Liver (tissue), 10 donors: ENCODE measurements at places on chromosomes 1 and 21.

DNA sequence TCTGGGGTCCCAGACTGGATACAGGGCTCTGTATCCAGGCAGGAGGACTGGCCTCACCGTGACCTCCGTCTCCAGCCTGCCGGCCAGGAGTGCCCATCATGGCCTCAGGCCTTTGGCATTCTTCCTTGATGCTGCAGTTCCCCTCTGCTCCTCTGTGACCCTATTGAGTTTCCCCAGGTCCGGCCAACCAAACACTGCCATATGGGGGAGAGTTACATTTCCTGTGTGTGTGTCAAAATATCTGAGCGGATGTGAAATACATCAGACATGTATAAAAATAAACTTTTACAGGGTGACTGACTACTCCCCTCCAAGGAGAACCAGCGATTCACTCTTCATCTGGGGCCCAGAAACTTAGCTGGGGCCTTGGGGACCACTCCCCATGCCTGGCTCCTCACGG, 10.2 kb upstream of the UBL4B start:
- DNase-seq, result no peak

DNA sequence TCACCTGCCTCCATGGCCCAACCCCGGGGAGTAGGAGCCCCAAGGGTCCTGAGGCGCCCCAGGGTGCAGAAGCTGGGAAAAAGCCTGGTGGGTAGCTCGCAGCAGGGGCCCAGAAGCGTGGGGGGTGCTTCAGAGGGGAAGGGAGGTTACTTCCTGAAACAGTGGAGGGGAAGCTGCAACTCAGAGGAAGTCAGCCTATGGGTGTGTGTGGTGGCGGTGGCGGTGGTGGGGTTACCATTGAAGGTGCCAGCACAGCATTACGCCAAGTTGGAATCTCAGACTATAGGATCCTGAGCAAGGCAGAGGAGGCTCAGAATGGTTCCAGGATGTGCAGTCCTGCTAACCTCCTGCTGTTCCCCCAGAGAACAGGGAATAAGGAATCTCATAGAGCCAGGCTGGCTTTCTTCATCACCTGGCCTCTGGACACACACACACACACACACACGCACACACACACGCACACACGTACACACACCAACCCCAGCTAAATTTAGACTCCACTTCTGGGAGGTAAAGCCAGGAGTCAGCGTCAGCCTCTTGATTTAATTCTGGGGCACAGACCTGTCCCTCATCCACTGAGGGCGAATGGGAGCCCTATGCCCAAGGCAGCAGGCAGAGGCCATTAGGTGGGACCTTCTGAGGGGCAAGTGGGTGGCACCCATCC, 1.3 kb downstream of the DENND4B start:
- DNase-seq, result no peak

- DNase-seq, result no peak
Measured at GRCh38 chr1:225493591-225494246, 65.9 kb upstream of the LBR start.

DNA sequence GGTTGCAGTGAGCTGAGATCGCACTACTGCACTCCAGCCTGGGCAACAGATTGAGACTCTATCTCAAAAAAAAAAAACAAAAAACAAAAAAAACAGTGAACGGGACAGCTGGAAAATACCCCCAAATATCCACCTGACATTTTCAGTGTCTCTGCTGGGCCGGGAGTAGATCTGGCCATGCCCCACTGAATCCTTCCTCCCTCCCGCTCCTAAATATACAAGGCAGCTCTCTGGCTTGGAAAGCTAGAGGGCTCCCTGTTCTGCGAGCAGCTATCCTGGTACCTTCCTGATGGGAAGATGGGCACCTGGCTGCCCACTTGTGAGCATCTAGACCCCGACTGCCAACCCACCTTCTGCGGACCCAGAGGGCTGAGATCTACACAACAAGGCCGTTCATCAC, 21.4 kb downstream of the SPSB1 start:
- DNase-seq, result no peak

DNA sequence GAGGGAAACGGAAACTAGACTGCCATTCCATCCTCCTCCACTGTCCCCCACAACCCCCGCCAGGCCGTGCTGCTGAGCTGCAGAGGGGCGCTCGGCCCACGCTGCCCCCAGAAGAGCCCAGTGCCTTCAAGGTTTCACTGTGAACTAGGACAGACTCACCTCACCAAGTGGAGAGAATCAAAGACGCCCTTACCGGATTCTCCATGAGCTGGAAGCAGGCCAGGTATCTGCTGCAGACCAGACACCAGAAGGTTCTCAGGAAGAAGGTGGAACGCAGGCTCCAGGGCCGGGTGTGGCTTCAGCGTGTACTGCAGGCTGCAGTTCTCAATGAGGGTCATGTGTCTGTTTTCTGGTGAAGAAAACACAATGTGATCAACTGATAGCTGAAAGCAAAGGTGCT, 30.6 kb downstream of the NPHP4 start:
- DNase-seq, result no peak

- DNase-seq, result peak; percentile 95
Measured at GRCh38 chr1:45012639-45013278, 705 bp downstream of the UROD start.

GRCh38 chr1:14666373-14666772, 67.9 kb downstream of the KAZN start:
- DNase-seq, result no peak
